ENCODE measurements at places on chromosomes 3 and 15.

- no peak for DNase-seq
These were observed 407.8 kb downstream of the SHQ1 start for GRCh38 chr3:72440491-72440890.

DNA sequence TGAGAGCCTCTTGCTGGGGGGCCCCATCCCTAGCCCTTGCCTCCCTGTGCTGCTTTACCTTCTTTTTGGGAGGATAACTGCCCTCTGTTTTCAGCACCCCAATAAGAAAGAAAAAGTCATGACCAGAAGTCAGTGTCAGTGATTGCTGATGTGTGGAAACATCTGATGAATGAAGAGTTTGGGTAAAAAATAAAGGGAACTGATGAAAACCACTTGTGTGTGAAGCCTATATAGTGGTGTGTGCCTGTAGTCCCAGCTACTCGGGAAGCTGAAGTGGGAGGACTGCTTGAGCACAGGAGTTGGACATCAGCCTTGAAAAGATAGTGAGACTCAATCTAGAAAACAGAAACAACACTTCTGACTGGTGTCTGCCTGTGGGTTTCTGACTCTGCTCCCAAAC lies 9.8 kb upstream of the CELSR3 start:
- peak; percentile 6 for DNase-seq

- DNase-seq = no peak
These were observed 60.5 kb downstream of the KLF13 start for GRCh38 chr15:31387092-31387478.

- no peak for DNase-seq
These were observed 59.7 kb downstream of the KCNAB1 start for GRCh38 chr3:156180077-156180476.

Data from osteoblast (primary cell).